ENCODE measurements at places on chromosomes 2 and 18. TPM values are rescaled to one million over a fixed set of nuclear protein-coding genes. Genes with fewer than 3 reads are reported as not detected.

DNA sequence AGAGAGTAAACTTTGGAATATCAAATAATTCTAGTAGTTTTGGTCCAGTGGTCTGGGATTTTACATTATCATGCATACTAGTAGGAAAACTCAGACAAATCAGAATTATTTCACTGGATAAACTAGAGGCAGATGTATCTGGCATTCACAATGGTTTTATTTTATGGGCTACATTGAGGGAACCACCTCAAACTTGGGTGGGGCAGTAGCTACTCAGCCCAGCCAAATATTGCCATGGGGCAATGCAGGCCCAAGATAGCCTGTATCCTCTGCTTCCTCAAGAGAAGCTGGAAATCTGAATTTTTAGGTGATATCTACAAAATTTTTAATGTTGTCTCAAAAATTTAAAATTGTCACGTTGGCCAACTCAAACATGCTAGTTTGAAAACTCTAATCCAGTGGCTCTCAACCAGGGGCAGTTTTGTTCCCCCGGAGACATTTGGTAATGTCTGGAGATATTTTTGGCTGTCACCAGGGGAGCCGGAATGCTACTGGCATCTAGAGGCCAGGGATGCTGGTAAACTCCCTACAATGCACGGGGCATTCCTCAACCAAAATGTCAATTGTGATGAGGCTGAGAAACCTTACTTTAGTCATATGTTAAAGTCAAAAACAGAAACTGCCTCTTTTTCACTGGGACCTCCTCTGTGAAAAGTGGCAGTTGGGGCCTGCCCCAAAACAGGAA, 172.8 kb upstream of the SPRED2 start:
- no peaks in the 10 kb centered on the region for H3K27me3 ChIP-seq
- H3K36me3 ChIP-seq, result no peaks in the 10 kb centered on the region
- no peak for DNase-seq
- H3K27ac ChIP-seq, result peak overlapping the region; percentile 75
- H3K4me1 ChIP-seq, result peaks cover 44% of the 10 kb centered on the region

GRCh38 chr2:98556344-98557033, 51.8 kb downstream of the COA5 start:
- no peak overlapping the region for H3K4me3 ChIP-seq
- DNase-seq, result no peak
- H3K4me1 ChIP-seq, result no peaks in the 10 kb centered on the region
- no peak overlapping the region for H3K27ac ChIP-seq
- H3K36me3 ChIP-seq, result peaks cover 49% of the 10 kb centered on the region

DNA sequence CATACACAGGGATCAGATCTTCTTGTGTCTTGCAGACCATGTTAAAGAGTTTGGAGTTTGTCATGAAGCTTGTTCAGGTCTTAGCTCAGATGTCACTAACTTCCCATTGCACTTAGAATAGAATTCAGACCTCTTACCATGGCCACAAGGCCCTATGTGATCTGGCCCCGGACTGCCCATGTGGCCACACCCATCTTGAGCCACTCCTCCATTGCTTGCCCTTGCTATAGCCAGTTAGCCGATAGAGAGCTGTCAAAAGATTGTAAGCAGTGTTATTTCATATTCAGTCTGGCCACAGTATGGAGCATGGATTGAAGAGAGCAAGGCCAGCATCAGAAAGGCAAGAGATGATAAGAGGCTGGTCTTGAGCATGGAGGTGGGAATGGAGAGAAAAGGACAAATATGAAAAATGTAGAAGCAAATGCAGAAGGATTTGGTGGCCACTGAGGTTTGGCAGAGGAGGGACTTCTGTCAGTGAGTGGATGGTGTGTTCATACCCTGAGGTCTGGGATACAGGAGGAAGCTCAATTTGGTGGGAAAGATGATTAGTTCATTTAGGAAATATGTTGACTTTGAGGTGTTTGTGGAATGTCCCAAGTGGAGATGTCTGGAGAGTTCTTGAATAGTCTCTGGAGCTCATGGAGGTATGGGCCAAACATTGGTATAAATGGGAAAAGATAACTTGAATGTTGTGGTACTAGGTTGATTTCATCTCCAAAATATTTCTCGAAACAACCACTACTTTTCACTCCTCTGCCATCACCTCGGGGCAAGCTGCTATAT, 10.6 kb downstream of the DGUOK start:
- peaks cover 12% of the 10 kb centered on the region for H3K36me3 ChIP-seq
- H3K27me3 ChIP-seq, result no peaks in the 10 kb centered on the region
- DNase-seq, result no peak
- H3K4me3 ChIP-seq, result no peak overlapping the region

DNA sequence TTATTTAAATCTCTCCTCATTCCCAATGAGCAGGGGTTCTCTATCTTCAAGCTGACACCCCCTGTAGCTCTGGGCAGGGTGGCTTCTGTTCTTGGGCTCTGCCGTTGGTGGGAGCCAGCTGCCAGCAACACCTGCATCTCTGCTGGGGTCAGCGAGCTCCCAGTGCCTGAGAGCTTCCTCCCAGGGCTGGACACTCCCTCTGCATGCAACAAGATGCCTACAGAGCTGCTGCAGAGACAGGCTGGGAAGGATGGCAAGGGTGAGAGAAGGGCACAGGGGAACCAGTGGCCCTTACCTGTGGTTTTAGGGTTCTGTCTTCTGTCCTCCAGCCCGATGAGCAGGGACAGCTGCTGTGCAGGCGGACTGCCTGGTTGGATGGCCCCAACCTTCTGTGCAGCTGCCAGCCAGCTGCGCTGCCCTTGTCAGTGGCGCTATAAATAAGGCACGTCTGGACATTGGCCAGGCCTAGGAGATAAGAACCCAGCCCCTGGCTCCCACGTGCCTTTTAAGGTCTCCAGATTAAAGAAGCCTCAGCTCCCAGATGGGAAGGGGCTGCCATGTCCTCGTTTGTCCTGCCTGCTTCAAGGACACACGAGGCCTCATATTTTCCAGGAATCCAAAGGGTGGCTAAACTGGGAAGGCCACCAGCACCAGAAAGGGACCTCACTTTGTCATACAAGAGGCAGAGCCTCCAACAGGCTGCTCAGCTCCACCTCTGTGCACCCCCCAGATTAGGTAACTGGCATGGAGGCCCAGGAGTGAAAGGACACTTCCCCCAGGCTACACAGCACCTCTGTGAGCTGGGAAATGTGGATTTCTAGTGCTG, 39.5 kb upstream of the FHL2 start:
- no peak for DNase-seq
- H3K4me1 ChIP-seq, result no peaks in the 10 kb centered on the region
- H3K36me3 ChIP-seq, result no peaks in the 10 kb centered on the region
- H3K27me3 ChIP-seq, result no peaks in the 10 kb centered on the region

- no peak for DNase-seq
- H3K36me3 ChIP-seq, result no peaks in the 10 kb centered on the region
- H3K4me1 ChIP-seq, result peaks cover 5% of the 10 kb centered on the region
- no peak overlapping the region for H3K4me3 ChIP-seq
- H3K27me3 ChIP-seq, result no peaks in the 10 kb centered on the region
- H3K27ac ChIP-seq, result no peak overlapping the region
Observed at GRCh38 chr2:197863744-197864143, 59.4 kb downstream of the PLCL1 start.

NCOA1 gene
- 19.3 TPM for total RNA-seq

OTX1 gene
- total RNA-seq, result not detected
